Upper lobe of right lung (tissue), 1 donor: ENCODE measurements at places on chromosomes 2 and 18. TPM values are rescaled to one million over a fixed set of nuclear protein-coding genes. Genes with fewer than 3 reads are reported as not detected.

The GBX2 gene
- not detected for total RNA-seq

The TBR1 gene
- not detected for total RNA-seq

The NT5C1B gene
- total RNA-seq, result not detected

The CNTNAP5 gene
- total RNA-seq, result not detected
